ENCODE measurements at places on chromosomes 1 and 21.

DNA sequence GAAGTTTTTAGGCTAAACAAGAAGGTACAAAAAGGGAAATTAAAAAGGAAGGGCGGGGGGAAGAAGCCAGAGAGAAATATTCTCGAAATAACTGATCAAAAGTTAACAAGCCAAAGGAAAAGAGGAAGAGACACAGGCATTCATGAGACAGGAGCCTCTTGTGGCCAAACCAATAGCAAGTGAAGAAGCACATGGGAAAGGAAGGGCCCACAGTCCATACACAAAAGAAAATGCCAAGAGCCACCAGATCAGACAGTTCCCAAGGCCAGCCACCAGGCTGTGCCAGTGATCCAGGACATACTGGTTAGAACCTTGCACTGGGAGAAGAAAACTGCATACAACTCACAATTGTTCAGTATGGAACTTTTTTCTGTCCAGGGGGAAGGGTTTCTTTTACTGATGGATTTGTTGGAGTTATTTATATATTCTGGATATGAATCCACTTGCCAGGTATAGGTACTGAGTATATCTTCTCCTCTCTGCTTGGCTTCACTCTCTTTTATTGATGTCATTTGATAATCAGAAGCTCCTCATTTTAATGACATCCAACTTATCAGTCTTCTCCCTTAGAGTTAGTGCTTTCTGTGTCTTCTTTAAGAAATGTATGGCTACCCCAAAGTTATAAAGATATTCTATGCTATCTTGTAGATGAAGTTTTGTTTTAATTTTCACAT, 76.8 kb downstream of the CD46 start:
- DNase-seq: peak; percentile 74

DNA sequence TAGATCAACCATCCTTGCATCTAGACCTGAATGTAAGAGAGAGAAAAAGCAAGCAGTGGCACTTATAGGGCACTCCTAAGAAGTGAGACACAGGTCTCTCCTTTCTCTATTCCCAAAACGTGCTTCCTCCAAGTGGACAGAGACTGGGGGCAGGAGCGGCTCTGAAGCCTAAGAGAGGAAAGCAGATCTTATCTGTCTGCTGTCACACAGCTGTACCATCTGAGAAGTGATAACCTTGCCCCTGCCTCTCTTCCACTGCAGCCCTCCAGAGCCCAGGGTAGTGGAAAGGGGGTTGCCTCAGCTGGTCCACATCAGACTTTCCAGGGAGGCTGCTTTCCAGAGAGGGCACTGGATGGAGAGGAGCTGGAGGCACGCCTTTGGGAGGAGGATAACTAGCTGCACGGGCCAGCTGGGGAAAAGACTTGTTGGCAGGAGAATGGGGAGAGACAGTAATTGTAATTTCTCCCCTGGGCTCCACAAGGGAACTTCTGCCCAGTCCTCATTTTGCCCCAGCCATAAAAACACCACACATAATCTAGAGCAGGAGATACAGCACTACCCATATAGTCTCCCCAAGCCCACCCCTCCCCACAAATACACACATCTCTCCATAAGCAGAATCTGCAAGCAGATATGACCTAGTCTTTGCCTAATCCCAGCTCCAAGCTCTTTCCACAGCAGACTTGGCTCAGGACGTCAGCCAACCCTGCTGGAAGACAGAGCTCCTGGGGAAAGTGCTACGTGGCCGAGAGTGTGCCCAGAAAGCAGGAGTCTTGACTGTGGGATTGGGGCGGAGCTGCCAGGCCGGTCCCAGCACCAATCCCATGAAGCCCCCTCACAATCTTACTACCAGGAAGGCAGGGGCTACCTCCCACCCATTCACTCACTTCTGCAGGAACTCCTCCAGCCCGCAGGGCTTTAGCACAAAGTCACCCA, 31.2 kb downstream of the PIK3C2B start:
- no peak for DNase-seq

DNA sequence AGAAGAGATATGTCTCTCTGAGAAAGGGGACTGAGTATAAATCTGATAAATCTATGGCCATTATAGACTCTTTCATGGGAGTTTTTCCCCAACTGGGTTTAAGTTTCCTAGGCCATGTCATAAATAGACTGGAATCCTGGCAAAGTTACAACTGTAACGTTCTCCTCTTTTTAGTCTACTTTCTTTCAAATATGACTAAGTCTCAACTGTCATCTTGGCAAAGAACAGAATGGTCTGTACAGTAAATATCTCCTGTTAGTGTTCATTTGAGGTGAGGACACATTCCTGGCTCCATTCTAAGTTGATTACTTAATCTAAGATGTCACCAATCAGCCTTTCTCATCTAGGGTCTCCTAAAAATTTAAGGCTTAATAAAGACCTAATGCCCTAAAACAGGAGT, 300.5 kb downstream of the BRINP2 start:
- DNase-seq: no peak

GRCh38 chr1:186487163-186487562, 26.2 kb upstream of the PDC start:
- no peak for DNase-seq

- no peak for DNase-seq
Observed at GRCh38 chr1:180152588-180152987, 2.1 kb upstream of the QSOX1 start.

DNA sequence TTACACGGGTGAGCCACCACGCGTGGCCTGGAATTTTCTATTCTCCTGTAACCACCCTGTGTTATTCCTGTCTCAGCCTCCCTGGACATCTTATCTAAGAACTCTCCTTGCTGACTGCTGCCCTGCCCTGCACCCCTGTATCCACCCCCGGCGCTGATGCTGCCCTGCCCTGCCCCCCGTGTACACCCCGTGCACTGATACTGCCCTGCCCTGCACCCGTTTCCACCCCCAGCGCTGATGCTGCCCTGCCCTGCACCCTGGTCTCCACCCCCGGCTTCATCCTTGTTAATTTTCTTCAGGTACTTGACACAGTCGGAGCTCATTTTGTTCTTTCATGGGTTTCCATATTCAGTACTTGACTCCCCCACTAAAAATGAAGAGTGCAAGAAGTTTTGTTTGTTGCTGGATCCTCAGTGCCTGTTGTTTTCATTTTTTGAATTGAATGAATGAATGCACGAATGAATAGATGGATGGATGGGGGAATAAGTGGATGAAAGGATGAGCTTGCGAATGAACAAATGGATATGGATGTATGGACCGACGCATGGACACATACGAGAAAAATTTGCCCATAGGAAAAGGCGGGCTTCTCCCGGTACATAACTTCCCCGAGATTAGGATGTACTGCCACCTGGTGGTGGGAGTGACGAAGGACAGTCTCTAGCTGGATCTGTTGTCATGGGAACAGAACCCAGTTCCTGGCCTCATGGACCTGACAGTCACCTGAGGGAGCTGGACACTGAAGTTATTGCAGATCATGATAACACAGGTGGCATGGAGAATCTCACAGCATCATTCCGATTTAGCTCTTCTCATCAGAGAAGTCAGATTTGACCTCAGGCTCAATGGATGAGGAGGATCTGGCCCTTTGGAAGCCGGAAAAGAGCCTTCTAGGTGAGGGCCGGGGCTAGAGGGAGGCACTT, 14.9 kb downstream of the AADACL4 start:
- DNase-seq: peak; percentile 86

GRCh38 chr1:219179293-219179692, 5.6 kb downstream of the LYPLAL1 start:
- no peak for DNase-seq

GRCh38 chr1:2259668-2260402, 31.7 kb downstream of the SKI start:
- DNase-seq: no peak

- no peak for DNase-seq
Observed at GRCh38 chr1:43344267-43344850, 6.7 kb downstream of the MPL start.

- DNase-seq: no peak
Observed at GRCh38 chr1:221908573-221908972, 166.7 kb upstream of the DUSP10 start.

DNA sequence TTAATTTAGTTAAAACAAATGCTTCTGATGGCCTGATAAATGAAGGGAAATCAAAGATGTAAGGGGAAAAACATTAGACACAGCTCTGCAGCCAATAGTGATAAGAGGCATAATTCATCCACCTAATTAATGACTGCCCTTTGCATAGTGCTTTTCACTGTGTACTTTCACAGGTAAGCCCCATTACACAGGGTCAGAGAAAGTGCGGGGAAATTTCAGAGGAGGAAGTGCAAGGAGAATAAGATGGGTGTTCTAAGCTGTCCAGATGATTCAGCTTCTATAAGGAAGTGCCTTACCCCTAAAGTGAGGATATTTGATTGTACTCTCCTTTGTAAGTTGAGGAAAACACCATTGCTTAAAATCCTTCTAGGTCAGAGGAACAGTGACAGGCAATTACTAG, 88.0 kb downstream of the NR5A2 start:
- DNase-seq: no peak

- no peak for DNase-seq
Observed at GRCh38 chr1:114456586-114456985, 54.4 kb downstream of the TRIM33 start.

Measured in D341Med (cell line).